Hair follicular keratinocyte (primary cell): ENCODE measurements at places on chromosomes 13 and 19. TPM values are rescaled to one million over a fixed set of nuclear protein-coding genes. Genes with fewer than 3 reads are reported as not detected.

The CRB3 gene
- 19.5 and 23.8 TPM in 2 replicates for total RNA-seq

The UBXN6 gene
- total RNA-seq = 53.6 and 74.0 TPM in 2 replicates

The ZNF85 gene
- total RNA-seq = 1.4 and 5.2 TPM in 2 replicates

The PROZ gene
- not detected in 2 replicates for total RNA-seq

The PRTN3 gene
- not detected in 2 replicates for total RNA-seq

The LILRA2 gene
- total RNA-seq = not detected in 2 replicates

The KRTDAP gene
- 1.4 and 4.2 TPM in 2 replicates for total RNA-seq

The DZIP1 gene
- total RNA-seq = 11.2 and 25.6 TPM in 2 replicates

The PGLYRP2 gene
- total RNA-seq = not detected in 2 replicates

The PCDH17 gene
- total RNA-seq = not detected in 2 replicates

The VSTM1 gene
- not detected in 2 replicates for total RNA-seq

The FFAR1 gene
- not detected in 2 replicates for total RNA-seq

The ATP4A gene
- not detected in 2 replicates for total RNA-seq

The TNFRSF19 gene
- 0.39 and 0.80 TPM in 2 replicates for total RNA-seq

The SHD gene
- total RNA-seq = not detected in 2 replicates
